ENCODE measurements at places on chromosomes 5 and 9. TPM values are rescaled to one million over a fixed set of nuclear protein-coding genes. Genes with fewer than 3 reads are reported as not detected.

- peak; percentile 44 for DNase-seq
Measured at GRCh38 chr5:138824516-138824915, 50.6 kb downstream of the LRRTM2 start.

DNA sequence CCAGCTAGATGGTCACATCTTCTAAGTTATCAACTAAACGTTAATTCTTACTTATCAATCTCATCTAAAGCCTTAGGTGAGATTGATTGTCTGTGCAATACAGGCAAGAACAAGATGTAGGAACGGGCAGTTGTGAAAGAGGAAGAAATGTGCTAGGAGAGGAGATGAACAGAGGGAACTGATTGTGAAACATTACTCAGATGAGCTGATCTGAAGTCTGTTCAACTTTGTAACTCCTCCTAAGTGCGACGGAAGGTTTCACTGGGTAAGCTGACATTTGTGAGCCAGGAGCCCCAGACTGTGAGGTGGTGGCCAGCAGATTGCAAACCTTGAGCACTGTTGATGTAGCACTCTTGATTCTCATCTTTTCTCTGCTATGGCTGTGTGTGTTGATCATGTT lies 204.1 kb downstream of the CD180 start:
- DNase-seq, result no peak

The SLCO4C1 gene
- not detected for total RNA-seq

- DNase-seq, result no peak
Measured at GRCh38 chr9:89149726-89150125, 28.9 kb downstream of the SHC3 start.

- no peak for DNase-seq
Measured at GRCh38 chr5:179240561-179240960, 104.7 kb downstream of the ADAMTS2 start.

GRCh38 chr9:112032743-112033142 lies 136.1 kb downstream of the UGCG start:
- DNase-seq, result no peak

GRCh38 chr5:141040093-141040770 lies 10.9 kb upstream of the PCDHB1 start:
- peak; percentile 37 for DNase-seq

The SV2C gene
- total RNA-seq, result 0.07 TPM

- no peak for DNase-seq
Measured at GRCh38 chr9:12681620-12682019, 11.6 kb upstream of the TYRP1 start.

The SLC34A1 gene
- total RNA-seq, result not detected

DNA sequence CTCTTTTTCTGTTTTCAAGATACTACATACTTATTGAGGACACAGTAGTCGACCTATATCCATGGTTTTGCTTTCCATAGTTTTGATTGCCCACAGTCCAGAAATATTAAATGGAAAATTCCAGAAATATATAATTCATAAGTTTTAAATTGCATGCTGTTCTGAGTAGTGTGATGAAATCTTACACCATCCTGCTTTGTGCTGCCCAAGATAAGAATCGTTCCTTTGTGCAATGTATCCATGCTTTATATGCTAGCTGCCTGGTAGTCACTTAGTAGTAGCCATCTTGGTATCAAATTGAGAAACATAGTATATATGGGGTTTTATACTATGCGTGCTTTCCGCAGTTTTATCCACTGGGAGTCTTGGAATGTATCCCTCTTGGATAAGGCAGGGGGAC lies 59.0 kb downstream of the CWC27 start:
- no peak for DNase-seq

The PRDM12 gene
- not detected for total RNA-seq

DNA sequence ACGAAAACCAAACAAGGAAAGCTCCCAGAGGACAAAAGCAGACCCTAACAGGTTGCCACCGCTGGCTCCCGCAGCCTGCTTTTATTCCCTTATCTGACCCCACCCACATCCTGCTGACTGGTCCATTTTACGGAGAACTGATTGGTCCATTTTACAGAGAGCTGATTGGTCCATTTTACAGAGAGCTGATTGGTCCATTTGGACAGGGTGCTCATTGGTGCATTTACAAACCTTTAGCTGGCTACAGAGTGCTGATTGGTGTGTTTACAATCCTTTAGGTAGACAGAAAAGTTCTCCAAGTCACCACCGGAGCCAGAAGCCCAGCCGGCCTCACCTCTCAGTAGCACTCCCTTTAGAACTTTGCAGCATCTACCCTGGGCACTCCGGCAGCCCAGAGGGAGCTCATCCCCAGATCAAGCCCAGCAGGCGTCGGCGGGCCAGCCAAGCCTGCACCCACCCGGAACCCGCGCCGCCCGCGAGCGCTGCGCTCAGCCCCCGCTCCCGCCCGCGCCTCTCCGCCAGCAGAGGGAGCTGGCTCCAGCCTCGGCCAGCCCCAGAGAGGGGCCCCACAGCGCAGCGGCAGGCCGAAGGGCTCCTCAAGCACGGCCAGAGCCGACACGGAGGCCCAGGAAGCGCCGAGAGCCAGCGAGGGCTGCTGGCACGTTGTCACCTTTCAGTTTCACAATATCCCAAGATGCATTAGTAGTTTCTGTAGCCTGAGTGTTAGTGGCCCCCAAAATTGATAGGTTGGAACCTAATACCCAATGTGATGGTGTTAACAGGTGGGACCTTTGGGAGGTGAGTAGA lies 35.3 kb upstream of the CLPTM1L start:
- DNase-seq, result peak; percentile 6

The C9orf72 gene
- total RNA-seq, result 7.3 TPM

- DNase-seq, result peak; percentile 86
Measured at GRCh38 chr9:6788162-6789016, 30.6 kb downstream of the KDM4C start.

DNA sequence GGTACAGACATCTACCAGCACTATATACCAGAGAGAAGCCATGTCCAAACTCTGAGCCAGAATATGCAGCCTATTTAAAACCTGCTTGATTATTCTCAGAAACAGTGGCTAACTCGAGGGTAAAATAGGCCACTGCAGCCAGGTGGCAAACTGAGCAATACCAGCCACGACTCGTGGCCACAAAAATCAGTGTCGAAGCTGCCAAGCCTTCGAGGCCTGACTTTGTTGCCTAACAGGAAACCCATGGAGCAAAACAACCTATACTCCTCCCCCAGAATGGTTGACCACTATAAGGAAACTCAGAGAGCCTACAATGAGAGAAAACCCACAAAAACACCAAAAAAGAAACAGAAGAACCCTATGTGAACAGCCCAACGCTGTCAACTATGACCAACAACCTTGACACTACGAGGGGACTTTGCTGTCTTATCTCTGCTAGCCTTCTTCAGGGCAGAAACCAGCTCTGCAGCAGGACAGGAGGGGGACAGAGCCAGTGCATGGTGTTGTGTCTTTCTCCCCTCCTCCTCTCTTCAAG lies 133.8 kb downstream of the TMEM174 start:
- no peak for DNase-seq

DNA sequence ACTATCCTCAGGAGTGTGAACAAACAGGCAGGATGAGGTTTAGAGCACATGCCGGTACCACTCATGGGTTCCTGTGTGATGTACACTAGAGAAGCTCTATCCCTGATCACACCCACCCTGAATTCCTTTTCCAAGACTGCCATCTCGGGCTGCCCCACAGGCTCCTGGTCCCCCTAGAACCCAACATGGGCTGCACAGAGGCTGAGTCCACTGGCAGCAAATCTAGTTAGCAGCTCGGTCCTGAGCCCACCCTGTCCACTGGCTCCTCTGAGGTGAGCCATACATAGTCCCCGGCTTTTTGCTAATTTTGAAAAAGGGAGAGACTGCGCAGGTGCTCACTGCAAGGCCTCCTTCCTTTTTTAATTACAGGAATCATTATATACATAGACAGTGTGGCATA lies 227.0 kb downstream of the FSTL4 start:
- no peak for DNase-seq

GRCh38 chr9:37350486-37351190 lies 71.9 kb upstream of the GRHPR start:
- DNase-seq, result no peak

The TOR4A gene
- 48.0 TPM for total RNA-seq

GRCh38 chr5:10576790-10577189 lies 12.9 kb downstream of the ANKRD33B start:
- no peak for DNase-seq

- no peak for DNase-seq
Measured at GRCh38 chr5:84885485-84886258, 501.0 kb upstream of the EDIL3 start.

GRCh38 chr5:147454996-147455677 lies 54.7 kb downstream of the DPYSL3 start:
- no peak for DNase-seq

- no peak for DNase-seq
Measured at GRCh38 chr9:105466898-105467455, 19.1 kb downstream of the FSD1L start.

DNA sequence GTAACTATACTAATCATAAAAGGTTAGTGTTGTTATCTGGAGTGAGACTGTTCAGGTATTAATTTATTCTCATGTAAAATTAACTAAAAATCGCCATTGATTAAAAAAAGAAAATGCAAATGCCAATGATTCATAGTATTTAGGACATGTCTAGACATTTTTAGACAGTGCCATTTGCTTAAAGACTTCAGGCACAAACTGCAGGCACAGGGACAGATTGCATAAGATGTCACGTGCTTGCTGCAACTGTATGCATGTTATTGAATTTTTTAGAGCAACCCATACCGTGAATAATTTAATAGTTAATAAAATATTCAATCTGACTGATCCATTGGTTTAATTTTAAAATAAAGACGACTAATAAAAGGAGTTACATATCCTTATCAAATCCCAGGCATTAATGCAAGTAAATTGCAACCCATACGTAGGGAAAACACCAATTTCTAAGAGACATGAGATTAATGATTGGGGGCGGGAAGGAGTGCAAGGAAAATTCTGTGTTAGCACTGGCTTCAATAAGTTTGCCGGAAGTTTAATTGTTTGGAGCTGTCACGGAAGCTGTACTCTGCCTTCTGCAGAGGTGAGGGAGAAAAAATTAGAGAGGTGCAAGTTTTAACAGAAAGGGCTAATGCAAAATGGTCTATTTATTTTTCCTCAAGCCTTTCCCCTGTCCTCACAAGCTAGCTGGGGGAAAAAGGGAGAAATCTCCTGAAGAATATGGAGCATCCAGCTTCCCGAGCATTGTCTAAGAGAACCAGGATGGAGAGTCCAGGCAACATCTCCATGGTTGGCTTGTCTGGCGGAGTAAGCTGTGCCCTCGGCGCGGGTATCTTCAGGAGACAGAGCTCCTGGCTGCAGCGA lies 2.9 kb downstream of the EDIL3 start:
- DNase-seq, result peak; percentile 6

The GFI1B gene
- not detected for total RNA-seq

- DNase-seq, result no peak
Measured at GRCh38 chr5:151631941-151632340, 40.8 kb upstream of the FAT2 start.

The SPATA31D4 gene
- total RNA-seq, result not detected

DNA sequence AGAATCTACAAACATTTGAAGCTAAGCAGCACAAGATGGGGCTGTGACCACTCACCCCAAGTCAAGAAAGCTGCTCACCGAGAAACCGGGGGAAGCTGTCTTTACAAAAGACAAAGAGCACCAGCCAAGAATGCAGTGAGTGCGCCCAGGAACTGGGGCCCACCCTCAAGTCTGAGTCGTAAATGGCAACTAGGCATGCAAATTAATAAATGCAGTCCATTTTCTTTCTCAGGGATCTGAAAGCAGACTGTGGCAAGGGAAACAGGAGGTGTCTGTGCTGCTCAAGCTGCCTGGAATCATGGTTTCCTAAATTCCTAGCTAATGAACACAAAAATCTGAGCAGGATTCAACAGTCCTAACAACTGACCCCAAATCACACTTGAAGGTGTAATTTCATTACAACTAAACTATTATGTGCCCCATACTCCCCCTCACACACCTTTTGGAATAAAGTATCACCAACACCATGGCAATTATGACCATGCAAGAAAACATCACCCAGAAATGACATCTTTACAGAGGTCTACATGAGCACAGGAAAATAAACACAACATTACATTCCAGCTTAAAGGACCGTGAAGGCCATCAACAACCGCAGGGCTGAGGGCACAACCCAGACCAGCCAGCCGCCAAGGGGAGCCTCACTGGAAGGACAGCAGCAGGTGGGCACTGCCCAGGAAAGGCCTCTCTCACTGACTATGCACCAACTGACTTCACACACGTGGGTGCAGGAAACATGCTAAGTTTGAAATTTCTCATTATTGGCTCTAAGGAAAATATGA lies 17.6 kb downstream of the NSUN2 start:
- DNase-seq, result no peak

The UBE2QL1 gene
- total RNA-seq, result 0.15 TPM

- no peak for DNase-seq
Measured at GRCh38 chr5:52469420-52469819, 318.3 kb upstream of the ITGA1 start.

GRCh38 chr5:72355706-72356299 lies 35.6 kb downstream of the PTCD2 start:
- peak; percentile 69 for DNase-seq

DNA sequence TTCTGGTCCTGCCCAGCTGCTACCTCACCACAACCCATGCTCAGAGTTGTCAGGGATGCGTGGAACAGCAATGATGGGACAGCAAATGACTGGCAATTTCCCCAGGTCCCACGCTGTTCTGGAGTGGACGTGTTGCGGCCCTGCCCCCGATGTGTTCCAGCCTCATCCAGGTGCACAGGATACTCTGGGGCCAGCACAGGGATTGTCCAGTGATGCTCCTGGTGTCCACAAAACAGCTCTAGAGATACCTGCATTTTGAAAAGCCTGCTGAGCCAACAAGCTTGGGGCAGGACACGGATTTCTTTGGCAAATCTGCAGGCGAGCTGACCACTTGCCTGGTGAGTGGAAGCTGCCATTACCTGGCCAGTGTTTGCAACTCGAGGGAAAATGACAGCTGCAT lies 88.7 kb downstream of the ANKRD33B start:
- DNase-seq, result no peak

GRCh38 chr9:109316207-109316640 lies 4.6 kb downstream of the EPB41L4B start:
- DNase-seq, result no peak

DNA sequence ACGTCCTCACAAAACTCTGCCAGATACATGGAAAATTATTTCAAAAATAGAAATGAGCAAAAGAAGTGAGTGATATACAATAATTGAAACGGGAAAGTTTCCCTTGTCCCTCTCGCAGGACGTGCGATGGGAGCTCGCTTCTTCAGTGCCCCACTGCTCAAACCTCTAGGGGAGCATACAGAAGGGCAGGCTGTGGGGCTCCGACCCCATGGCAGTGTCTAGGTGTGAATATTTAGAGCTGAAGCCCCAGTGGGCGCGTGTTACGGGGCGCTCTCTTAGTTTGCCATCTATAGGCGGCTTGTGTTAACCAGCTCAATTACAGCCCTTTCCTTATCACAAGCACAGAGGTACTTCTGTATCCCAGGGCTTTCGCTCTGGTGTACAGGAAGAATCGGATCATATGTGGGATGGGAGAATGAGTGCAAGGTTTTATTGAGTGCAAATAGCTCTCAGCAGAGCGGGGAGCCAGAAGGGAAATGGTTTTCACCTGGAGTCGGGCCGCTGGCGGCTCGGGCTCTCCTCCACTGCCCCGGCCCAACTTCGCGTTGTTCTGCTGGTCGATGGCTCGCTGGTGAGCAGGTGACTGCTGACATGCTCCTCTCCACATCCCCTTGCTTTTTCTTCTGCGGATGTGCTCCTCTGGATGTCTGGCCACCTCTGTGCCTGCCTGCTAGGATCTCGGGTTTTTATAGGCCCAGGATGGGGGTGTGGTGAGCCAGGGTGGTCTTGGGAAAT lies 334.0 kb upstream of the PTPRD start:
- no peak for DNase-seq
